ENCODE measurements at places on chromosomes 2 and 18. TPM values are rescaled to one million over a fixed set of nuclear protein-coding genes. Genes with fewer than 3 reads are reported as not detected.
A peak's percentile ranks its signal among the peaks of the same experiment; 100 is the strongest.

Gene MATN3
- 2.3 TPM for total RNA-seq

DNA sequence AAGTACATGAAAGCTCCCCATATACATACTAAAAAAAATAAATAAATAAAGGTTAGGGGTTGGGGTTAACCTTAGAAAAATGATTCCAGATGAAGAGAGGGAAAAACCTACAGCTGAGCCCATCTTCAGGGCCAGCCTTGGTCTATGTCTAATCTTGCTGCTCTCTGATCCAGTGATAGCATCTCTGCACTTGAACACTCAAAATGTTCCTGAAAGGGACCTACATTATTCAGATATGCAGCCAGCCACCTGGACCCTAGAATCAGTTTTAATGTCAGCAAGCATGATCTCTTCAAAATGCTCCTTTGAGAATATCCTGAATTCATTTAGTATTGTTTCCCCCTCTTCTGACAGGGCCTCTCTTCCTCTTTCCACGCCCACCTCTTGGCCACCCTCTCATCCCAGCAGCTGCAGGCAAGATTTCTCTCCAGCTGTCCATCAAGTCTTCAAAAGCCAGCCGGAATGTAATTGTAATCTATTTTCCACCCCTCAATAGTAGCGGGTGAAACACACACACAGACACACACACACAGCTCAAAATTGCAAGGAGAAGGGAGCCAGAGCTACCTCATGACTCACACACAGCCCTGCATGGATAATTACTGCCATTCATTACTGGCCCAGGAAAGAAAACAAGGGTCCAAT, 135.5 kb downstream of the MYO3B start:
- no peak for DNase-seq

- no peak for DNase-seq
Observed at GRCh38 chr2:232463701-232464543, 8.0 kb downstream of the ALPI start.

GRCh38 chr2:12054956-12055618, 308.7 kb downstream of the LPIN1 start:
- no peak for DNase-seq

GRCh38 chr2:170498619-170499018, 216.5 kb upstream of the SP5 start:
- DNase-seq: no peak

- DNase-seq: no peak
Observed at GRCh38 chr2:98623657-98624056, 15.3 kb downstream of the UNC50 start.

Gene COX5B
- 198 TPM for total RNA-seq

- DNase-seq: peak; percentile 13
Observed at GRCh38 chr2:161905389-161906046, 168.5 kb downstream of the DPP4 start.

Gene ADD2
- 0.14 TPM for total RNA-seq

- DNase-seq: no peak
Observed at GRCh38 chr2:17166506-17166905, 351.7 kb downstream of the RAD51AP2 start.

Gene PROM2
- 24.7 TPM for total RNA-seq

Gene MAL
- total RNA-seq: not detected

- no peak for DNase-seq
Observed at GRCh38 chr2:102111823-102112222, 30.7 kb upstream of the IL1R1 start.

DNA sequence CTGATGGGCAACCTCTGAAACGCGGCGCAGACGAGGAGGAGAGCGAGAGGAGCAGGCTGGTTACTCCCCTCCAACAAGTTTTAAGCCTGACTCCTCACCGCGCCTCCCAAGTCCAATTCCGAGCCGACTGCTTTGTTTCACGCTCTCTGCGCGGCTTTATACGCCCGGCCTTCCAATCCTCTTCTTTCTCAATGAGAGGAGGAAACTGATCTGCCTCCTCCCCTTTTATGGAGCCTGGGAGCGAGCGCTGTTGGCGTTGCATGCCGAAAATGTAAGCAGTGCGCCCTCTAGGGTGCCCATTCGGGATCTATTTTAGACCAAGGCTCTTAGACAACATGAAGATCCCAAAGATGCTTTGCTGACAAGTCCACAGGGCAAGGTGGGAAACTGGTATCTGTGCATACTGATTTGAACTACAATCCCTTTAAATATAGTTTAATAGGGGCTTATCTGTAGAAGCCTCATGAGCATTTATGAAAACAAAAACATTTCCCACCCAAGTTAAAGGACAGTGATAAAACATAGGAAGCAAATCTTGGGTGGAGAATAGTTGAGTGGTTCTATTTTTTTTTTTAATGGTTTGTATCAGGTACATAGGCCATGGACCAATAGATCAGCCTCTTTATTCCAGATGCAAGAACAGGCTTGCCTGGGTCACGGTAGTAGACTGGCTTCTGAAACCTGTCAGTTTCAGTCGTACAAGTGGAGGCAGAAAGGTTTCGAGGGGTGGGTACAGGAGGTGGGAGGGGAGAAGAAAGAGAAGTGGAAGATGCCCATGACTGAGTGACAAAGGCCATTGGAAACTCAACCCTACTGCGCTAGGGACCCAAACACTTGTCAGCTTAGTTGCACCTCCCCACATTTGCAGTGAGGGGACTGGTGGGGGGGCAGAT, at the start of gene RND3:
Gene RND3, minus strand, starts transcription at position 131 of the 893 bp plus-strand sequence. CDS start 250 bp downstream, outside the sequence.
- DNase-seq: peak; percentile 96

DNA sequence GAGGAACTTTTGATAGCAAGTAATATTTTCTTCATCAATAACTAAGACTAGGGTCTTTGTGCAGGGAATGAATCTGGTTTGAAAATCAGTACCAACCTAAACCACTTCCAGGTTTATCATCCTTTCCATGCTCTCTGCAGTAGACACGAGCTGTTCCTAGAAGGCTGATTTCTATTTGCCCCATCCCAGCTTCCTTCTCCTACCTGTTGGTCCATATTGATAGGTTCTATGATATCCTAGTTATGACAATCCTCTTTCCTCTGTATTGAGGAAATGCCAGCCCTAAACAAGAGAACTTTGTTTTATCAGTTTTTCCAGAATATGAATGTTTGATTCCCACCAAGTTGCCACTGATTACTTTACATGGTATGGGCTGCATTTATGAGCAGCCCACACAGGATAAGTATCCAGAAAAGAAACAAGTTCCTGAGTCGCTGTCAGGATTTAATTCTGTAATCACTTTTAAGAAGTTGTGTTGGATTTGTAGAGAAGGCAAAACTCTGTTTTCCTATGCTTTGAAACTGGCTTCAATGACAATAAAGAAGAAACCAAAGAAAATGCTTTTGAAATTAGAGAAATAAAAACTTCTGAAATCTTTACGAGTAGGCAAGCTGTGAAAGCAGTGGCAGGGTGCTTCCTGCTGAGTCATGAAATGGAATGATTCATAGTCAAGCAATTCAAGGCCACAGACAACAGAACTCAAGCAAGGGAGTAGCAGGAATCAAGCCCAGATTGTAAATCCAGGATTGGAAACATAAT, 37.3 kb upstream of the TANK start:
- peak; percentile 50 for DNase-seq

- no peak for DNase-seq
Observed at GRCh38 chr2:177419274-177419673, 26.7 kb downstream of the AGPS start.

DNA sequence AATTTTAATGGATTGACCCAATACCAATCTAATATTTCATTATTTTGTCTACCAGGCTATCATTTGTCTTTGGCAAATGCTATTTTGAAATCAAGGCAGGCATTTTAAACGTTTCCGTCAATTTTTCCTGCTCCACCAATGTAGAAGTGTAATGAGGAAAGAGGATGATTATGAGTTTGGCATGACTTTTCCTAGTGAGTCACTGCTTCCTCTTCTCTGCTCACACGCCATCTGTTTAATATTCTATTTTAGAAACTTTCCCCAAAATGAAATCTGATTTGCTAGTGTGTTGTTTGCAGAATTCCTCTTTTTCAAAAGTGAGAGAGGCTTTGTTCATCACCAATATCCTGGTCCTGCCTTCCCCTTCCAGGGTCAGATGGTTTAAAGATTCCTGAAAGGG, 42.5 kb upstream of the PID1 start:
- DNase-seq: no peak

Gene TNS1
- total RNA-seq: 2.3 TPM

Gene KRTCAP3
- total RNA-seq: 74.0 TPM

DNA sequence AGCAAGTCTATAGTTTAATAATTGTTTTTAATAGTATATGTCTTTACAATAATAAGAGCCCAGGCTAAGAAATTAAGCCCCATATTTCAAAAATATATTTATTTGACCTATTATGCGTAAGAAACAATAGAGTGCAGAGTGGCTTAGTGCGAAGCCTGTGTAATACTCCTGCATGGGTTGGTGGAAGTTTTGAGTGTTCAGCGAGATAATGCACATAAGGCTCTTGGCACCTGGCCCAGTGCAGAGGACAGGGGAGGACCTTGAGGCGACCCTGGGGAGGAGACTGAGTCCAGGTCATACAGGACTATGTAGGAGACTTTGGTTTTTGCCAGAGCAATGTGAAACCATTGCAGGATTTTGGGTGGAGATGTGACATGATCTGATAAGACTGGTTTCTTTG, 132.4 kb upstream of the ST6GAL2 start:
- DNase-seq: no peak

DNA sequence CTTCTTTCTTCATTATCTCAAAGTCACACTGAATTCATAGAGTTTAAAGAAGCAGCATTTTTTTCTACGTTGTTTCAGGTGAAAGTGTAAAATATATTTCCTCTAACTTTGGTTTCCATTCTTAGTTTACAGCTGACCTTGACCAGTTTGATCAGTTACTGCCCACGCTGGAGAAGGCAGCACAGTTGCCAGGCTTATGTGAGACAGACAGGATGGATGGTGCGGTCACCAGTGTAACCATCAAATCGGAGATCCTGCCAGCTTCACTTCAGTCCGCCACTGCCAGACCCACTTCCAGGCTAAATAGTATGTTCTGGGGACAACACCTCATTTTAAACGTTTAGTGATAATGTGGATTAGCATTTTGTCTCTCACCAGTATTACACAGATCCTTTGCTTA, 82.4 kb downstream of the PTRHD1 start:
- no peak for DNase-seq

Gene ATP6V1B1
- total RNA-seq: not detected

Gene CD8B2
- not detected for total RNA-seq

DNA sequence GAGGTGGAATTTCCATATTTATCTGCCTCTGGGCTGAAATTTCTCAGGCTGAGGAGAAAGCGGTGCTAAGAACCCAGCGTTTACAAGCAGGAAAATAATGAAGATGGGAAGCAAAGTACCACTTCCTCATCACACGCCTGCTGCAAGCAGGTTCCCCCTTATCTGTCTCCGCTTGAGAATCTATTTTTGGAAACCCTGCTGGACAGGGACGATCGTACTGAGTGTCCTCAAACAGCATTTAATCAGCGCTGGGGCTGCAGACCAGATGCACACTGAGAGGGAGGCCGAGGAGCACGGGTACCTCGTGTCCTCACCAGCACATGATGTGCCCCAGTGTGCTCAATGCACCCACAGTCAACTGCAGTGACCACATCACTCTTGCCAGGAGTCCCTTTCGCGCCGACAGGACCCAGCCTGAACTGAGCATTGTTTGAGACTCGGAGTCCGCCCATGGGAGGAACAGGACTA, 160.4 kb downstream of the HDAC4 start:
- no peak for DNase-seq

Gene SPAST
- total RNA-seq: 18.8 TPM

- no peak for DNase-seq
Observed at GRCh38 chr18:33014060-33014796, 241.4 kb upstream of the KLHL14 start.

DNA sequence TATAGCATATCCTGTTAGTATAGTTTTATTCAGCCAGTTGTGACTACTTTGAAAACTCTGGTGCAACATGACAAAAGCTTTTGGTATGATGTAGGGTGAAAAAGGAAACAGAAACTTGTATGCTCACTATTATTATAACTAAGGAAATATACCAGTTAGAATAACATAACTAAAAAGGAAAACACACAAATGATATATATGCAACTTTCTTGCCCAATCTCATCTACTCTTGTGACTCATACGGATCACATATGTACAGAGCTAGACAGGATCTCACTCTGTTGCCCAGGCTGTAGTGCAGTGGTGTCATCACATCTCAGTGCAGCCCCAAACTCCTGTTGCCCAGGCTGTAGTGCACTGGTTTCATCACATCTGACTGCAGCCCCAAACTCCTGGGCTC, 12.4 kb upstream of the TLK1 start:
- DNase-seq: no peak

- DNase-seq: no peak
Observed at GRCh38 chr2:196144513-196145126, 26.8 kb downstream of the STK17B start.

Gene REG1A
- total RNA-seq: not detected

GRCh38 chr2:64165706-64166105, 21.5 kb upstream of the PELI1 start:
- no peak for DNase-seq

Gene TLX2
- not detected for total RNA-seq

- DNase-seq: no peak
Observed at GRCh38 chr2:190181123-190181669, 118.7 kb upstream of the MSTN start.

Gene KIDINS220
- 33.6 TPM for total RNA-seq

GRCh38 chr2:149394864-149395263, 64.5 kb downstream of the LYPD6 start:
- DNase-seq: no peak

Gene IHH
- 9.0 TPM for total RNA-seq

Gene SPP2
- not detected for total RNA-seq

Gene KCNF1
- total RNA-seq: not detected

DNA sequence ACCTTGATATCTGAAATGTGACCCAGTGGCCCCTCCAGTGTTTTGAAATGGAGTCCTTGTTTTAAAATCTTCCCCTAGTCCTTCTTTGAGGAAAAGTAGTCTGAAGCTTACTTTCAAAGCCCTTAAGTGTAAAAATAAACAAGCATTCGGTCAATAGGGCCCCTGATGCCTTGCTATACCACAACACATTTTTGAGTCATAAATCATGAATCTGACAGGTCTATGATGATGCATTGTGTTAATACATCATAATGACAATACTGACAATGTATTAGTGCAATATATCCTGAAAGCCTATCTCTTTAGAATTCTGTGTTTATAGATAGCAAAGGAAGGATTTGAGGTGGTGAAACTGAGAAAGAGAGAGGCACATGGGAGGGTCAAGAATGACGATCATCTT, 464.2 kb downstream of the MEIS1 start:
- DNase-seq: no peak

Gene RAB1A
- 141 TPM for total RNA-seq

Gene XDH
- total RNA-seq: 4.2 TPM

Gene STARD6
- total RNA-seq: not detected

Gene DPP4
- total RNA-seq: 27.6 TPM

GRCh38 chr2:209977386-209978239, 24.8 kb upstream of the RPE start:
- no peak for DNase-seq

Measured in Calu3 (cell line).